ENCODE measurements at places on chromosomes 2 and 18.

DNA sequence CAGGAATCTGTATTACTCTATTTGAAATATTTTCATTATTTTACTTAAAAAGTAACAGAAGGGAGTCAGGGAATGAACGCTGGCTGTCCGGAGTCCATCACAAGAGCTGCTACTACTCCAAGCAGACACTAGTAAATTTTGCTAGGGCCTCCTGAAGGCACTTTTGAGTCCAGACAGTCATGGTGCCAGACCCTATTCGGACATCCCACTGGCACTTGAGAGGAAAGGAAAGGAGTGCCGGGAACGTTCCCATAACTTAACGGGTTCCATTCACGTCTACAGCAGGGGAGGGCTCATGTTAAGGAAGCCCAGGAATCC is 563 bp upstream of the GMCL1 start:
- DNase-seq = no peak

DNA sequence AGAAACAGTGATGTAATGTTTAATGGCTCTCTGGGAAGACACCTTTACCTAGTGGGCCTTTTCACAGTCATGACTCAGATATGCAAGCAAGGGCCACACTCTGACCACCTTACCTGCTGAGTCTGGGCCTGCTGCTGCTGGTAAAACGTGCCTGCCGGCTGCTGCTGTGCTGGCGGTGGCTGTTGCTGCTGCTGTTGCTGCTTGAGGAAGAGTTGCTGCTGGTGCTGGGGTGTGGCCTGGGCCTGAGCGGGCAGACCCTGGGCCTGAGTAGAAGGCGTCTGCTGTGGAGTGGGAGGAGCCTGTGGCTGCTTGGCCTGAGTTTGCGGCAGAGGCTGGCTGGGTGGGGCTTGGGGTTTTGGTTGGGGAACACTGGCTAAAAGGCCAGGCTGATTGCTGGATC is 81.6 kb upstream of the NFU1 start:
- no peak for DNase-seq

DNA sequence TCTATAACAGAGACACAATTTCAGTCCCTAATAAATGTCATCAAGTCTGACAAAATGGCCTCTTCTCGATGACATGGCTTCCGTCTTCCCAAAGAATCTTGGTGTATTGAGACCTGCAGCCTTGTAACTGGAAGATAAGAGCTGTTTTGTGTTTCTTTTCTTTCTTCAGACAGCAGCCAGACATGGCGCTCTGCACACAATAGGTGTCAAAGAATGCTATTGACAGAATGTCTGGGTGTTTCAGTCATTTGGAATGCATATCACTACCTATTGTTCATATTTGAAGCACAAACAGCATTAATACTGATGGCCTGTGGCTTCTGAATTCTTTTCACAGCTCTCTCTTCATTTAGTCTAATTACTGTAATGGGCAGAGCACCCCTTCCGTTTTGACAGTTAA is 344.8 kb downstream of the RPRM start:
- no peak for DNase-seq

DNA sequence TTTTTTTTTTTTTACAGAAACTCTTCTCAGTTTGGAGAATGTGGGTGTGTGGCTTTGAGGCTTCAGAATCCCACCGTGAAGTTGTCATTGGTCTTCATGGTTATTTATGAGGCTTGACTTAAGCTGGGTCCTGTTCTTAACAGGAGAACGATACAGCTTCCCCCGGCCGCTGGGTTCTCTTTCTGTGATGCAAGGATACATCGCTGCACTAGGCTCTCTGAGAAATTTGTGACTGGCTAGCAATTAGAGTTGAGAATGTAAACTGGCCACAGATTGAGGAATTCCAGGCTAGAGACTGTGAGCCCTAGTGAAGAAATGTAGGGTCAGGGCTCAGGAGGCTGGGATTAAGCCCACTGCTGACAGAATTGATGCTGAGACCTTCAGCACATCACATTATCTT is 29.8 kb downstream of the MGAT5 start:
- no peak for DNase-seq

DNA sequence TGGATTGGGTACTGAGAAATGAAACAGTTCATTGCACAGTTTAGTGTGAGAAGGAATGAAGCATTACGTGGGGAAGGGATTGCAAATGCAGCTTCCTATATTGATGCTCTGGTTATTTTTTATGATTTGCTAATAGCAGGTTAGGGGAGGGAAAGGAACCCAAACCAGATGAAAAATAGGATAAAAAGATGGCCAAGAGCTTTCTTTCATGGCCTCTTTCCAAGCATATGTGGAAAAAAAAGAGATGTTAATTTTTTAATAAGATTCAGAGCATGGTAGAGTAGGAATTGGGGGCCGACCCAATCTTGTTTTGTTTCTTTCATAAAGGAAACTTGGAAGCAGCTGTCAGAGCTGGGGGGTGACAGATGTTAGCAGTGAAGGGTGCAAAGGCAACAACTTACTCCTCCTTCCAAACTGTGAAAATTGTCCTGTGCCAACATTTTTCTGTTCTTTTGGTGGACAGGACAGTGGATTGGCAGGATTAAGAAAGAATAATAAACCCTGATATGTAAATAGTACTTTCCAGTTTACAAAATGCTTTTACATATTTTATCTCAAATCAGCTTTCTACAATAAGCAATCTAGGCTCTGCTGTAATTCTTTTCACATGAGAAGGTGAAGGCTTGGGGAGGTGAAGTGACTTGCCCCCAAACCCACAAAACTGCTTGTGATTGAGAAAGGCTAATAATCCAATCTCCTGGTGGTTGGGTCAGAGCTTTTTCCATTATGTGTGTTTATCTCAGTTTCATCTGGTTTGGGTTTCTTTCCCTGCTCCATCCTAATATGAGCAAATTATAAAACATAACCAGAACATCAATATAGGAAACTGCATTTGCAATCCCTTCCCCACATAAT is 270.1 kb downstream of the ETAA1 start:
- DNase-seq = no peak

- DNase-seq = no peak
Observed at GRCh38 chr2:43452318-43452731, 143.5 kb downstream of the THADA start.

GRCh38 chr2:66790651-66791181 is 355.8 kb downstream of the MEIS1 start:
- DNase-seq = no peak

GRCh38 chr2:133324150-133324561 is 244.1 kb downstream of the NCKAP5 start:
- no peak for DNase-seq

DNA sequence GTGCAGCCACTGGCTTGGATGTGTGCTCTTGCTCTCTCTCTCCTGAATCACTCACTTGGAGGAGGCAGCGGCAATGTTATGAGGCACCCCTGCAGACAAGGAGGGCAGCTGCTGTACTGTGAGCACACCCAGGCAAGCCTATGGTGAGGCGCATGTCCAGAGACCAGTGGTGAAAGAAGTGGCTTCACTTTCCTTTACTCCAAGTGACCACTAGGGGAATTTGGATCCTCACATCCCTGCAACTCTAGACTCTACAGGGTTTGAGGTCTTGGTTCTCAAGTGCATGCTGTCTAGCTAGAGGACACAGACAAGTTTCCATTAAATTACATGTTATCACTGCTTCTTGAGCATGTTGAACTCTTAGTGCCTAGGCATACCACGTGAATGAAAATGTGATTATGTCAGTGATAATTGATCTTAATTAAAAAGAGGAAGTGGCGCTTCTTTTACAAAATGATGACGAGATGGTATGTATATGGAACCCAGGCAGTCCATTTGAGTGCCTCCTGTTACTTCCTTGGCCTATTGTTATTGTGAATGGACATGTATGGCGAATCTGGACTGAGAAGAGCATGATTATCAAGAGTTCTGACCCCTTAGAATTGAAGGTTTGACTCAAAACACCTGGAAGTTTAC is 181.0 kb upstream of the CDH2 start:
- DNase-seq = no peak

DNA sequence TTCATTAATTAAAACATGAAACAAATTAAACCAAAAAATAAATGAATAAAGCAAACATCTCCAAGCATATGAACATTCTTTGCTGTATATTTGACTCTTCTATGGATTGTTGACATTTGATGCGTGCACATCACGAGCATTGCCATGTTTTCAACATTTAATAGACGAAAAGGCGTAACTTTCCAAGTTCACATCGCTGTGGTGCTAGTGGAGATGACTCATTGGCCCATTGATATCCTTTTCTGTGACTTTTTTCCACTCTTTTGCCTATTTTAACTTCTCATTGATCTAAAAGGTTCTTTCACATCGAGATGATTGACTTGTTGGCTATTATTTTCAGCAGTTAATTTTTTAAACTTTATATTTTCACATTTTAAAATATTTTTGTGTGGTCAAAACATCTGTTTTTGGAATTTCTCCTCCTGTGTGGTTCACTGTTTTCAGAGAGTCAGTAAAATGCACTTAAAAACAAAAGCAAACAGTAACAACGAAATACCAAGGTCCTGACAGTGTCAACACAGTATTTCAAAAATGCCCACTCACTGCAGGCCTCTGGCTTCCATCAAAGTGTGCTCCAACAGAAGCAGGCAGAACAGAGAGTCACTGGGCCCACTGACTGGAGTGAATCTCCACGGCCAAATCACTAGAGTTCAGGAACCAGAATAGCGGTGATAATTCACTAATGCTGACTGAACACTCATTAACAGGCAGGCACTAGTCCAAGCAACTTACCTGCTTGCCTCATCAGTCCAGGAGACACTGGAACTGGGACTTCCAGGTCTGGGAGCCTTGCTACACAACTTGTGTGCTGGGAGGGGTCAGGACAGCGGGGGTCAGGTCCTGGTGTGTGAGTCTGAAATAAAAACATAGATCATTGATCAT is 372.2 kb upstream of the SMIM21 start:
- no peak for DNase-seq

DNA sequence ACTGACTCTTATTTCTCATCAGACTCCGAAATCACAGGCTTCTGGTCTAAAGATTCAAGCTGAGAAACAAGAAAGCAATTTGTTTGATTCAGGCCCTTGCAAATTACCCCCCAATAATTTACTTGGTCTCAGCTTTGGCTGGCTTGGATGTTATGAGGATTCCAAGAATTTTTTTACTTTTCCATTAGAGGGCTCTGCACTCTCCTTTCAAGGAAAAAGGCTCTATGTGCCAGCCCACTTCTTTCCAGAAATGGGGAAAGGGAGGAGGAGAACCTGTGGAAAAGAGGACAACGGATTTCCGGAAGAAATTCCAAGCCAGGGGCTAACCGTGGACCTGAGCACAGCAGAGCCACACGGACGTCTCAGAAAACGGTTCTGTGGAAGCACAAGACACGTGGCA is 44.4 kb downstream of the BCL11A start:
- DNase-seq = no peak

GRCh38 chr2:9937968-9938367 is 13.5 kb upstream of the GRHL1 start:
- no peak for DNase-seq

GRCh38 chr18:14925281-14925709 is 177.3 kb downstream of the ANKRD30B start:
- no peak for DNase-seq

DNA sequence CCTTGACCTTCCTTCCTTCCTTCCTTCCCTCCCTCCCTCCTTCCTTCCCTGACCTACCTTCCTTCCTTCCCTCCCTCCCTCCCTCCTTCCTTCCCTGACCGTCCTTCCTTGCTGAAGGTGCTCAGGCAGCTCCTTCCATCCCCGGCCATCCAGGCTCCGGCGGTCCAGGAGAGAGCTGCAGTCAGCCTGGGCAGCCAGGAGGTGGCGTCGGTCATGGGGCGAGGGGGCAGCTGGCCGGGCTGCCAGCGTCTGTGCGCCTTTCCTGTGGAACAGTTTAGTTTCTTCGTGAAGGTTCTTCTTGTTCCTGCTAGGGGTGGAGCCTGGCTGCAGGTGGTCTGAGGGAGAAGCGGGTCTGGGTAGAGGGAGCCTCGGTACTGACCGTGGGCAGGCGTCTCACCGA is 15.7 kb downstream of the GPR35 start:
- no peak for DNase-seq

- DNase-seq = no peak
Observed at GRCh38 chr2:620004-620403, 57.2 kb downstream of the TMEM18 start.

- DNase-seq = no peak
Observed at GRCh38 chr2:69222953-69223658, 163.9 kb downstream of the GFPT1 start.

DNA sequence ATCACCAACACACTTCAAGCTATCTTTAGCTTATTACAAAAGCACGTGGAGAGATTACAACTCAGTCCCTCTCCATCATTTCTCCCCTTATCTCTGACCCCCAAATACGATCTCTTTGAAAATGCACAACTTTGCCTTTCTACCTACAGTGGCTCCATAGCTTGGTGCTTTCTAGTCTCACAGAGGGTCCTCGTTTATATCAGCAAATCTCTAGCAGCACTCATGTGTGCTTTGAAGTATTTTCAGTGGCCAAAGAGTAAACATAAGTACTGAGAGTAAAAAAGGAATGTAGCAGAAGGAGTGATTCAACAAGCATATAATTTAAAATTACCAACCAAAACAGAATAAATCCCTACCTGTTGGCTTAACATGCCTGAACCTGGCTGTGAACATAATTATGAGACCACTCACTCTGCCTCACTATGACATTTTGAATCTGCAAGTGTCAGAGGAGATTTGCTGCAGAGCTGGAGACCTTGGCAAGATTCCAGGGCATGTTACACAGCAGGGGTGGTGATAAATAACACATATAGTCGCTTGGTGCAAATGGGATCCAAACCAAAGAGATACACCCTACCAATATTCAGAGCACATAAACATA is 54.6 kb downstream of the LAMA3 start:
- DNase-seq = no peak

DNA sequence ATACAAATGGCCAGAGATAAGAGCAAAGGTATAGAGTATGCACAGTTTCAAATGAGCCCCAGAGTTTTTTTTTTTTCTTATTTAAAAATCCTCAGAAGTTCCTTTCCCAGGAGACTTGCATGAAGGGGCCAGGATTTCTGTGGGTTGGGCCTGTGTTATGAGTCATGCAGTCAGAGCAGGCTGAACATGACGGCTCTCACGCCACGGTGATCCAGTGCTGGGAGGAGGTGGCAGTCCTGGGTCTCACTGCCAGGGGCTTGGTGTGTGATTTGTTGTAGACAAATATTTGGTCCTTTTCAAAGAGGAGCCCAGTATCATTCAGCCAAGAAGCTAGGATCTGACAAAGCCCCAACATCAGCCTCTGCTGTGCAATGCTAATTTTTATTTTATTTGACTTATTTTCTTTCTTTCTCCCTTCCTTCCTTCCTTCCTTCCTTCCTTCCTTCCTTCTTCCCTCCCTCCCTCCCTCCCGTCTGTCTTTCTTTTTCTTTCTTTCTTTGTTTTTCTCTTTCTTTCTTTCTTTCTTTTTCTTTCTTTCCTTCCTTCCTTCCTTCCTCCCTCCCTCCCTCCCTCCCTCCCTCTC is 10.4 kb upstream of the KCNE4 start:
- DNase-seq = no peak

DNA sequence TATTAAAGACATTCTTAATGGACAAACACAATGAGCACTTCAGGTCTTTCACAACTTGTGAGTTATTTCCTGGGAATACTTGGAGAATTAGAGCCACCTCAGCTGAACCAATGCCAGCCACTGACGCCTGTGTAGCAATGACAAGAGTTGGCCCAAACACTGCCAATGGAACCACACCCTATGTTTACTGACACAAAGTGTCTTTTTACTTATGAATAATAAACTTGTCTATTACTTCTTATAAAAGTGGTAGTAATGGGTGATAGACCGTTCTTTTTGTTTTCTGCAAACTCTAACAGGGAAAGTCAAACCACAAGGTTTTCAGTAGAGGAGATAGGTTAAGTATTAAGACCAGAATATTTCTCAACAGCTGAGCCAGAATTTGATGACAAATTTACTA is 12.5 kb upstream of the CHAC2 start:
- no peak for DNase-seq

All from CD4-positive, alpha-beta T cell treated with Interleukin-12 subunit alpha and Interleukin-12 subunit beta, for 1 hour (primary cell).